ENCODE measurements at places on chromosomes 1 and 21.
A peak's percentile ranks its signal among the peaks of the same experiment; 100 is the strongest.

DNA sequence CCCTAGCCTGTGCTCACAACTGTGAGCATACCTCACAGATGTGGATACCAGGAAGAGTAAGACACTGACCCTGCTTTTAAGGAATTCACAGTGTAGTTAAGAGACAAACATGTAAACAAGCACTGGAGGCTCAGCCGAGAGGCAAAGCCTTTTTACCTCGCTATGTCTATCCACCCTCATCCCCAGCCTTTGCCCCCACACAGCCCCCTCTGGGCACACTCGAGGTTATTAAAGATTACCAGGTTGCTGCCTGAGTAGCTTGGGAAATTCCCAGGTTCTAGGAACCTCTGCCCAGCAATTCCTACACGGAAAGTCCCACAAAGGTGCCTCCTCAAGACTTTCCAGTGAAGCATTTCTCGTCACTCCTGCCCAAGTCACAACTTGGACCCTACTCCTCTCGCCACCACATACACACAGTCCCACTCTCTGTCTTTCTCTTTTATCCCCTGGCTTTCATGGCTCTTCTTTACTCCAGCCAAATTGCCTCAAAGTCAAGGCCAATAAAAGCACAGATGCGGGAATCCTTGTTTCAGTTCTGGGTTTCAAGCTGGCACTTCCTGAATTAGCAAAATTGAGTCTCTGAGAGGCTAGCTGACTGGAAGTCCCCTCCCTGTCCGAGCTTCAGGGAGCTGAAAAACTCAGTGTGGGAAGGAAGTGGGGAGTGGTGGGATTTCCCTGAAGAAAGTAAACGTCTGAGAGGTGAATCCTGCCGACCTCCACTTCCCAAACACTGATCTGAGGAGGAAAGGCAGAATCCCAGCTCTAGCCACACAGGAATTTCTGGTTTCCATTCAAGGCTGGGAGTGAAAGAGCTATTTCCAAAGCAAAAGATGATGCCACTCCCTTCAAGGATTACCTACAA lies 7.6 kb downstream of the DENND2D start:
- H3K4me1 ChIP-seq, result peaks cover 71% of the 10 kb centered on the region
- peak overlapping the region; percentile 70 for H3K4me3 ChIP-seq
- no peaks in the 10 kb centered on the region for H3K27me3 ChIP-seq
- DNase-seq, result no peak
- peak overlapping the region; percentile 89 for H3K27ac ChIP-seq

DNA sequence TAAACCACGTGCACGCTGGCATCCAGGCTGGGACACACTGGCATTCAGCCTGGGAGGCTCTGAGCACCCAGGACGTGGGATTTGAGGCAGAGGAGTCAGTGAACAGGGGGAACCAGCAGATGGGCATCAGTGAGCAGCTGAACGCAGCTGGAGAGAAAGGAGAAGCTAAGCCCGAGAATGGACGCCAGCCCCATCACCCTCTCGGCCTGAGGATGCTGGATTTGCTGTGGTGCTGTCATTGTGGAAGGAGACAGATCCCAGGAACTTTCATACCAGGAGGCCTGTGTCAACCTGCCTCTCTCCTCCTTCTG lies 132.8 kb downstream of the PGBD5 start:
- H3K4me1 ChIP-seq, result peaks cover 53% of the 10 kb centered on the region
- no peaks in the 10 kb centered on the region for H3K27me3 ChIP-seq
- peak overlapping the region; percentile 18 for H3K27ac ChIP-seq

DNA sequence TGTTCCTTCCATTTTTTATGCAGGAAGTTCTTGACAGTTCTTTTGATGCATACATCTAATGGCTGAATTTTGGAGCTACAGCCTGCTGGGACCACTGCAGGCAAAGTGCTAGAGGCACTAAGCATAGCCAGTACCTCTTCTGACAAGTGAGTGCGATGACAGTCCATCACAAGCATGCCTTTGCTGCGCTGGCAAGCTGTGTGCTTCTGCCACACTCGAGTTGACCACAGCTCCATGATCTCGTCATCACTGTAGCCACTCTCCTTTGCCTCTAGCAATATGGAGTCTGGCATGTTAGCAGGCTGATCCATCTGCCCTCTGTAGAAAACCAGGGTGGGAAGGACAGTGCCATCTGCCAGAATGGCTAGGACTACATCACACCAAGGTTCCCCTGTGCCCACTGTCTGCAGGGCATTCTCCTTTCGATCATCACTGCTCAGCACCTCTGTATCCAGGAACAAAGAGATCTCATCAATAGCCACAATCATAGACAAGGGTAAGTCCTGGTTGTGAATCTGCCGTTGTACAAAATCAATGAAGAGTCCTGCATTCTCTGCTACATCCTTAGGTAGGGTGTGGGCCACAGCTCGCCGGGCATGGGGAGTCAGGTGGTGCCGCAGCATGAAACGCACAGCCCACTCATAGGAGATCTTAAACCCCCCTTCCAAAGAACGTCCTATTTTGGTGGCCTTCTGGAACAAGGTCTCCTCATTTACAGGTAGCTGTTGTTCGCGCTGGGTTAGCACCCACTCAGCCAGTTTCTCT lies 6.0 kb downstream of the PSMB4 start:
- H3K4me3 ChIP-seq, result no peak overlapping the region
- DNase-seq, result no peak
- no peaks in the 10 kb centered on the region for H3K27me3 ChIP-seq

GRCh38 chr1:224380003-224380402 lies 23.3 kb downstream of the CNIH4 start:
- peaks cover 40% of the 10 kb centered on the region for H3K36me3 ChIP-seq
- H3K4me3 ChIP-seq, result peak overlapping the region; percentile 25
- no peak for DNase-seq
- H3K27me3 ChIP-seq, result no peaks in the 10 kb centered on the region
- H3K4me1 ChIP-seq, result peaks cover 23% of the 10 kb centered on the region

- no peaks in the 10 kb centered on the region for H3K36me3 ChIP-seq
- H3K4me3 ChIP-seq, result no peak overlapping the region
- H3K27me3 ChIP-seq, result peaks cover 25% of the 10 kb centered on the region
- H3K4me1 ChIP-seq, result no peaks in the 10 kb centered on the region
- no peak for DNase-seq
Measured at GRCh38 chr1:22229379-22229778, 86.5 kb upstream of the WNT4 start.

GRCh38 chr1:28835237-28835650 lies 23.3 kb downstream of the OPRD1 start:
- H3K4me1 ChIP-seq, result no peaks in the 10 kb centered on the region
- H3K36me3 ChIP-seq, result no peaks in the 10 kb centered on the region
- peaks cover 5% of the 10 kb centered on the region for H3K27me3 ChIP-seq
- no peak for DNase-seq

DNA sequence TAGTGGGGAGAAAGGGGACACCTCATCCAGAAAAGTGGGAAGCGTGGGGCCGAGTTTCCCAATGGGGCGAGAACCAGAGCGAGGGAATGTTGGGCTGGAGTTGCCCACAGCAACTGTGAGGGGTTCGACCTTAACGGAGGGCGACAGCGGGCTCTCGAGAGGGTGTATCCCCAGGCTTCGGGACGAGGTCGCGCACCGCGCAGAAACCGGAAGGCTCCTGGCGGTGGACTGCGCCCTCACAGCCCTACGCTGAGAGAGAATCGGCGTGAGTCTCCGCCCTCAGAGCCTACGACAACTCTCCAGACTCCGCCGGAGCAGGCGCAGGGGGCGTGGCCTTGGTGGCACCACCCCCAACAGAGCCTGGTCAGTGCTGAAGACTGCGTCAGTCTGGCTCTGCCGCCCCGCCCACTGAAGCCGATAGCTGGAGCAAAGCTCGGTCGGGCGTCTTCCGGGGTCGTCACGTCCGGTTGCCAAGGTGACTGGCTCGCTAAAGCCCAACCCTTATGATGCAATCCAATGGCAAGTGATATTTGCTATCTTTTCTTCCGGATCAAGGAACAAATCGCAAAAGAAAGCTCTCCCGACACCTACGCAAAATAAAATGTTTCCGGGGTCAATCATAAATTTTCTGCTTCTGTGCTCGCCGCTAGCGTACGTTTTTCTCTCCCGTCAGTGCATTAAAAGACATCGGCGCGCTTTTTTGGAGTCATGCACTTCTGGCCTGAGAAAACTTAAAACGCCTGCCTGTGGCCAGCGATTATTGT lies at the start of gene LRIF1:
Gene LRIF1, minus strand, starts transcription at position 232 of the 764 bp plus-strand sequence. CDS start 234 bp downstream, outside the sequence.
- H3K27me3 ChIP-seq, result peaks cover 11% of the 10 kb centered on the region
- H3K36me3 ChIP-seq, result peaks cover 50% of the 10 kb centered on the region
- H3K4me3 ChIP-seq, result peak within 1 kb of the TSS; percentile 84

- no peak for DNase-seq
- no peak overlapping the region for H3K27ac ChIP-seq
- H3K27me3 ChIP-seq, result peaks cover 47% of the 10 kb centered on the region
- H3K36me3 ChIP-seq, result no peaks in the 10 kb centered on the region
- peaks cover 21% of the 10 kb centered on the region for H3K4me1 ChIP-seq
Measured at GRCh38 chr1:153346077-153346723, 2.4 kb downstream of the PGLYRP4 start.

DNA sequence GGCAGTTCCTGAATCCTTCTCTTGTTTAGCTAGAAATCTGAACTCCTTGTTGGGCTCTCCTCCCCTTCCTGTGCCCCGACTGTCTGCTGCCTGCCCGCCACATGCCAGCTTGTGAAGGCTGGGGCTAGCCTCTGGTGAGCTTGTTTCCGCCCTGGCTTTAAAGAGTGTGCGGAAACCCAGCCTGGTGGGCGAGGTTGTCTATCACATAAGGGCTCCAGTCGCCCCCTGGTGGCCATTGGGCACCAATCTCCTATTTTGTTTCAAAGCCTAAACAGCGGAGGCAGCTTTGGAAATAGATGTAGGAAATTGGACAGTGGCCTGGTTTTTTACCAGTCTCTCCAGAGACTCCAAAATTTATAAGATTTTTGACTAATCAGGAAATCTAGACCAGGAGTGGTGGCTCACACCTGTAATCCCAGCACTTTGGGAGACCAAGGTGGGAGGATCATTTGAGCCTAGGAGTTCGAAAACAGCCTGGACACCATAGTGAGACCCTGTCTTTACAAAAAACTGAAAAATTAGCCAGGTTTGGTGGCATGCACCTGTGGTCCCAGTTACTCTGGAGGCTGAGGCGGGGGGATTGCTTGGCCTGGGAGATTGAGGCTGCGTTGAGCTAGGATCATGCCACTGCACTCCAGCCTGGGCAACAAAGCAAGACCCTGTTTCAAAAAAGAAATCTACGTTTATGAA lies 9.8 kb downstream of the ATP8B2 start:
- peak; percentile 69 for DNase-seq
- no peaks in the 10 kb centered on the region for H3K27me3 ChIP-seq
- peak overlapping the region; percentile 25 for H3K4me3 ChIP-seq
- H3K4me1 ChIP-seq, result peaks cover 22% of the 10 kb centered on the region
- peaks cover 61% of the 10 kb centered on the region for H3K36me3 ChIP-seq

DNA sequence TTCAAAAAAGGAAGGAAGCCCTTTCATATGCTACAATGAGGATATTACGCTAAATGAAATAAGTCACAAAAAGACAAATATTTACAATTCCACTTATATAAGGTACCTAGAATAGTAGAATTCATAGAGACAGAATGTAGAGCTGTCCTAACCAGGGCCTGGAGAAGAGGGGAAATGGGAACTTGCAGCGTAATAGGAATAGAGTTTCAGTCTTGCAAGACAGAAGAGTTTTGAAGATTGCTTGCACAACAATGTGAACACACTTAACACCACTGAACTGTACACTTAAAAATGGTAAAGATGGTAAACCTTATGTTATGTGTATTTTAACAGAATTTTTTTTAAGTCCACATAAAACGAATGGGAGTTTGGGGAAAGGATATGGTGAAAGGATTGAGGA lies 2.9 kb downstream of the CD1B start:
- H3K4me3 ChIP-seq, result no peak overlapping the region
- peaks cover 1% of the 10 kb centered on the region for H3K36me3 ChIP-seq
- no peak for DNase-seq
- peaks cover 23% of the 10 kb centered on the region for H3K4me1 ChIP-seq
- no peak overlapping the region for H3K27ac ChIP-seq
- H3K27me3 ChIP-seq, result no peaks in the 10 kb centered on the region

- peak overlapping the region; percentile 96 for H3K27ac ChIP-seq
- peak overlapping the region; percentile 97 for H3K4me3 ChIP-seq
- H3K4me1 ChIP-seq, result peaks cover 26% of the 10 kb centered on the region
- DNase-seq, result no peak
- H3K36me3 ChIP-seq, result peaks cover 21% of the 10 kb centered on the region
- H3K27me3 ChIP-seq, result no peaks in the 10 kb centered on the region
Measured at GRCh38 chr1:200670242-200671118, 773 bp upstream of the DDX59 start.

DNA sequence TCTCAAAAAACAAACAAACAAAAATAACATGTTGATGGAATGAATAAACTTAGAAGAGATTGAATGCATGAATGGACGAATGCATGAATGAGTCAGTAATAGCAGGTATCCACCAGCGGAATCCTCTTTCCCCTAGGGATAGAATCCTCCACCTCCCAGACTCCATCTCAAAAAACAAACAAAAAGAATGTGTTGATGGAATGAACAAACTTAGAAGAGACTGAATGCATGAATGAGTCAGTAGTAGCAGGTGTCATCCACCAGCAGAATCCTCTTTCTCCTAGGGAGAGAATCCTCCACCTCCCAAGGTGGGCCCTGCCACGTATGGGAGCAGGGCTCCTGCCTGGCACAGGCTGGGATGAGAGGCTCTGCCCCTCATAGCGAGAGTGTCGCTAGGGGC lies 26.8 kb upstream of the RNF19B start:
- no peak overlapping the region for H3K4me3 ChIP-seq
- H3K4me1 ChIP-seq, result peaks cover 61% of the 10 kb centered on the region
- H3K36me3 ChIP-seq, result no peaks in the 10 kb centered on the region
- DNase-seq, result no peak
- peak overlapping the region; percentile 97 for H3K27ac ChIP-seq

GRCh38 chr21:40717028-40717427 lies 129.9 kb downstream of the DSCAM start:
- H3K27ac ChIP-seq, result no peak overlapping the region
- no peaks in the 10 kb centered on the region for H3K27me3 ChIP-seq
- DNase-seq, result no peak
- no peaks in the 10 kb centered on the region for H3K36me3 ChIP-seq
- no peaks in the 10 kb centered on the region for H3K4me1 ChIP-seq

DNA sequence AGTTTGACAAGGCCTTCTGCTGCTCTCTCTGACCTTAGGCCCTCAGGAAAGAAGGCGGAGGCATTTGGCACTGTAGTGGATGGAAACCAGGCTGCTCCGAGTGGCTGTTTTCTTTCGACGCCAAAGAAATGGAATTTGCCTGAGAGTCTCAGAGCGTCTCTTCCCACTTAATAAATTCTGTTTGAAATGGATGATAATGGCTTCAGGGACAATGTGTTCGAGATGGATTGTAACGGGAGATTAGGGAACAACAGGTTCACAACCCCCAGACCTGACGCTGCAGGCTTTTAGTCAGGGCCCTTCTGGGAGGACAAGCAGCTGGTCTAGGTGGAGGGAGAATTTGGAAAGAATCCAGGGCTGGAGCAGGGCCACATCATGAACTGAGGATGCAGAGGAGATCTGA lies 58.6 kb downstream of the TLR5 start:
- peaks cover 3% of the 10 kb centered on the region for H3K4me1 ChIP-seq
- no peaks in the 10 kb centered on the region for H3K36me3 ChIP-seq
- H3K27ac ChIP-seq, result no peak overlapping the region
